T-helper 1 cell (primary cell): ENCODE measurements at places on chromosomes 2 and 18.
A peak's percentile ranks its signal among the peaks of the same experiment; 100 is the strongest.

DNA sequence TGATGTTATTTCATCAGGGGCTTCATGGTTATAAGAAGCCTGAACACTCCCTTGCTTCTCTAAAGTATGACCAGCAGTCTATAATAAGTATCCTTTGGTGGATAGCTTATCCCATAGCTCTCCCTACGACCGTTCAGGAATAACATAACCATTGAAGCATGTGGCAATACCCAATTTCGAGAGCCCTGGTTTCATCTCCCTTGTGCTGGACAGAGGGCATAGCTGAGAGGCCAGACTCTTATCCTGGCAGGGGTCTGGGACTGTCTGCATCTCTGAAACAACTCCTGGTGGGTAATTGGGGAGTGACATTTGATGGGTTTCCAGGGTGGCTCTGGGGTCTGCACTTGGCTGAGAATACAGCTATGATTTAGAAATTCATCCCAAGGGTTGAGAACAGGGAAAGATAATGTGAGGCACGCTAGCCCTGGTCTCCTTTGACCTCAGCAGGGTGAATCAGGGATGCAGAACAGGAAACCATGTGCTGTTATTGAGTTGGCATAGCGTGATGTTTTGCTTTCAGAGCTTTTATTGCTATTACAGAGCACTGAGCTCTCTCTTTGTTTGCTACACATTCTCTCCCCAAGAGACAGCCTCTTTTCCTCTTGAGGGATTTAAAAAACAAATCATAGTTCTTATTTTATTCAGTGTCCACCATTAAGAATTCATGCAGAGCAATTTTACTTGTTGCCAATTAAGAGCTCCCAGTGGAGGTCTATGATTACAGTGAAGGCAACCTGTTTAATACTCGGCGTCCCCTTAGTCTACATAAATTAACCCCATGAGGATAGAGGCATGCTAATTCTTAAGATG lies 274.5 kb downstream of the NCKAP5 start:
- DNase-seq: no peak

- DNase-seq: no peak
These were observed 17.1 kb upstream of the MCM6 start for GRCh38 chr2:135893374-135893794.

- no peak for DNase-seq
These were observed 289.3 kb downstream of the FSIP2 start for GRCh38 chr2:186027922-186028321.

- no peak for DNase-seq
These were observed 177.3 kb downstream of the HDAC4 start for GRCh38 chr2:239223310-239224198.

DNA sequence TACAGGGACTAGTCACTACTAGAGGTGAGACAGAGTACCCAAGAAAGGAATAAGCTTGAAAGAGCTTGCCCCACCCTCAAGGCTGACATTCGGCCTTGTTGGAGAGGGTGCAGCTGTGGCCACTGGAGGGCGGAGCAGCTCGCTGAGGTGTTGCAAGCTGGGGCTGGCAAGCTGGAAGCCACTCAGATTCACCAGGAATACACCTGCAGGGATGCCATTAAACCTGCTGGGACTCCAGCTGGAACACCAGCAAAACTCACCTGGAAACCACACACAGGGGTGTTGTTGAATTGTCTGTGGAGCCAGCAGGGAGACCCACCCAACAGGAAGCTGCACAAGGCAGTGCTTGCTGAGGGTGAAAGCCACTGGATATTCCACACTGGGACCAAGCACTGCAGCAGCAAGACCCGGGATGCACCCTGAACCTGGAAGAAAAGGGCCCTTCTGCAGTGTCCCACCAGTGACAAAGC lies 26.1 kb downstream of the KCTD18 start:
- DNase-seq: no peak

GRCh38 chr2:195608768-195609454 lies 48.1 kb upstream of the SLC39A10 start:
- peak; percentile 9 for DNase-seq

DNA sequence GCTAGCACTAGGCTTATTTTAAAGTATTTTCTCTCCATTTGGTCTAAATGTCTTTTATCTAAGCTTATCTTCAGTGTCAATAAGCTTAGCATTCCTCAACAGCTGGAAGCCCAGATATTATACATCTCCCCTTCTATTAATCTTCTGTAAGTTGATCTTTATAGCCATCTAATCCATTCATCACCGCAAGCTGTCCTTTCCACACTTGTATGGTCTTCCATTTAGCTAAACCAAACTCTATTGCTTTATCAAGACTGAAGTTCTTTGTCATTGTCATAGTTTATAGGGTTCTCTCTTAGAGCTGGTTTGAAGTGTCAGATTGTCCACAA lies 101.3 kb upstream of the GPR45 start:
- DNase-seq: no peak

- DNase-seq: no peak
These were observed 5.9 kb downstream of the MDH1 start for GRCh38 chr2:63594660-63595059.

DNA sequence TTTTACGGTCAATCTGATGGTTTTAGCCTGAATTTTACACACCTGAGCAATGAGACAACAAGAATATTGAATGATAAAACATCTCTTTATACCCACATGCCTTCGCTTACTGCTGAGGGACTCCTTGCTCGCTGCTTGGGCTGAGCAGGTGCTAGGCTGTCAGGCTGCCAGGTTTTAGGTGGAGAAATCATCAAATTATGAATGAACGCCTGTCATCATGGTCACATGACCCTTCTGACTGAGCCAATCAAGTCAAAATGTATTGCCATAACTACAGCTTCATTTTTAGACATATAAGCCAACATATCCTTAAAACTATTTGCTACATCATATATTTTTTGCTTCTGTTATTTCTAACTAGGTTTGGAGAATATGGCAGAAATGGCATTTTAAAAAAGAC lies 274.0 kb downstream of the LNPK start:
- no peak for DNase-seq

DNA sequence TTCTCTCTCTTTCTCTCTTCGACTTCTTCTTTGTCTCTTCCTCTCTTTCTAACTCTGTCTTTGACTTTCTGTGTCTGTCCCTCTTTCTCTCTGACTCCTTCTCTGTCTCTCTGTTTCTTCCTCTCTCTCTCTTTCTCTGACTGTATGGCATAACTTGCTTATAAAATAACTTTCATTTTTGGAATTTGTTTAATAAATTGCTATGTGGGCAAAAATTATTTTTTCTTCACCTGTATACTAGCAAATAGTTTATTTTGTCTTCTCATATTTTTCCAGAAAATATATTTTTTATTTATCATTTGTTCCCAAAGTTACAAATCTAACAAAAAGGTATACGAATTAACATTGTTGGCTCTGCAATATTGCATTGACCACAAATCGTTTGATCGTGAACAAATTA lies 305.7 kb upstream of the FAM98A start:
- DNase-seq: no peak

DNA sequence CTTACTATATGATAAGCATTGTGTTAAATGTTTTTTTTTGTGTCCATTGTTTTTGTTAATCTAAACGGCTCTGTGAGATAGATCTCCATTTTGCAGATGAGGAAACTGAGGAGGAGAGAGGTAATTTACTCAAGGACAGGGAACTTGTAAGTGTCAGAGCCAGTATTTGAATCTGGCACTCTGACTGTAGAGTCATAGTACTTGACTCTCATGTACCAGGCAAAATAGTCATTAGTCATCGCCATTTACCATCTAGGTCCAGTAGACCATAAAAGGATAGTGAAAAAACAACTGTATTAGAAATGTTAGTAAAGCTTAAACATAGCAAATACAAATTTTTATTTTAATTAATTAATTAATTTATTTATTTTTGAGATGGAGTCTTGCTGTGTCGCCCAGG lies 4.8 kb downstream of the PSMD14 start:
- DNase-seq: no peak

DNA sequence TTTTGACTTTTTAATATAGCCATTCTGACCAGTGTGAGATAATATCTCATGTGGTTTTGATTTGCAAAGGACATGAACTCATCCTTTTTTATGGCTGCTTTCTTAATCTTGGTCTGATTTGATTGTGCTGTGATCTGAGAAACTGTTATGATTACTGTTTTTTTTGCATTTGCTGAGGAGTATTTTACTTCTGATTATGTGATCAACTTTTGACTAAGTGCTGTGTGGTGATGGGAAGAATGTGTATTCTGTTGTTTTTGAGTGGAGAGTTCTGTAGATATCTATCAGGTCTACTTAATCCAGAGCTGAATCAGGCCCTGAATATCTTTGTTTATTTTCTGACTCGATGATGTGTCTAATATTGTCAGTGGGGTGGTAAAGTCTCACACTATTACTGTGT lies 16.8 kb downstream of the SP140L start:
- no peak for DNase-seq

DNA sequence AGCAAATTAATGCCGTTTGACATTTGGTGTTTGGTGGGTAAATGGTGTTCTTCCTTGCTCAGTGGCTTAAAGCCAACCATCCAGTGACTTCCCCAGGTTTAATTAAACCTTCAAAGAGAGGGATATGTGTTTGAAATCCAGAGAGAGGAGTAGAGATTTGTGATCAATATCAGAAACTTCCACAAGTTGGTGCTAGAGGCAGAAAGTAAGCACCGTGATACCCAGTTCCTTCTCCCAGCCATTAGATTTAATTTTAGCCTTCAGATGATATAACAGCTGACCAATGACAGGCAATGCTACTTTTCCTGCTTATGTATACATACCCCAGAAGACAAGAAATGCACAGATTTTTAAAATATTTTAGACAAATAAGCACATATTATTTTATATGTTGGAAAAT lies 398.5 kb downstream of the CDH2 start:
- DNase-seq: no peak

GRCh38 chr18:42778024-42778423 lies 337.5 kb downstream of the RIT2 start:
- DNase-seq: no peak

- no peak for DNase-seq
These were observed 38.7 kb downstream of the SRSF7 start for GRCh38 chr2:38712413-38712812.

GRCh38 chr2:136117391-136117841 lies 533 bp downstream of the CXCR4 start:
- peak; percentile 34 for DNase-seq

- no peak for DNase-seq
These were observed 128.8 kb downstream of the ATL2 start for GRCh38 chr2:38248255-38248654.

DNA sequence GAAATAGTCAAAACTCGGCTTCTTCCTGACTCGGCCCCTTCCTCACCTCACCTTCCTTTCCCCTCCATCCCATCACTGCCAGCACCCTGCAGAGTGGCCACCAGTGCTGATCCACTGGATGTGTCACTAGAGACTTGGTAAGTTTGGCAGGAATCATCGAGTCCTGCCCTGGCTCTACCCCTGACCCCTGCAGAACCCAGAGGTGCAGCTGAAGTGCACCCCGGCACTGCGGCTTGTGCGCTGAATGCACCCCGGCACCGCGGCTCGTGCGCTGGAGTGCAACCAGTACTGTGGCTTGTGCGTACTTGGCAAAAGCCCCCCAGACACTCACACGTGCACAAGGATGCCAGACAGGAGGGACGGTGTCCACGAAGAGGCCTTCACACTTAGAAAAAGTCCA lies 206.5 kb downstream of the SNTG2 start:
- no peak for DNase-seq

DNA sequence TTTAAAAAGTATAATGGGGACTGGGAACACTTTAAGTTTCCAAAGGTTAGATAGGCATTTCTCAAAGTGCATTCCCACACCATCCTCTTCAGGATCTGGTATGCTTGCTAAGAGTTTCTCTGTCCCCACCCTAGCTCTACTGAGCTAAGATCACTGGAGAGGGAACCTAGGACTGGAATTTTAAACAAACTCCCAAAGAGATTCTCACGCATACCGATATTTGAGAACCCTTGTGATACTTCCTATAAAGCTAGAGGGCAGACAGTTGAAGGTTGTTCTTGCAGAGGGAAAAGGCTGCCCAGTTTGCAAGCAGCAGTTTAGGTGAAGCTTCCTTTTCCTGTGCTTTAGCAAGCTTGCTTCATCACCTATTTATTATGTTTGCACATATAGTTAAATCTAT lies 3.6 kb downstream of the CNRIP1 start:
- DNase-seq: no peak

DNA sequence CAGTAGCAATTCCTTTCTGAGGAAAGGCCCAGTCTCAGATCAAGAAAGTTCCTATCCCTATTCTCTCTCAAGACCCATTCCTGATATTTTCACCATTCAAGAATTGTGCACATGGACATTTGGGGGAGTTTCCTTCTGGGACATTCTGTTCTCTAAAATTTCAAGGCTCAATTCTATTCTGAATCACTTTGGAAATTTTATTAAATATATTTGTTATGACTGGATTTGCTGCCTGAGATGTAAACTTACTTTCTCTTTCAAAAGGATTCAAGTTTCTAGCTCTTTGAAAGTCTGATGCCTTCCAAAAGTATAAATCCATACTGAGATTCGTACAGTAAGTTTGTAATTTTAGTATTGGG lies 55.3 kb upstream of the STK17B start:
- no peak for DNase-seq

- no peak for DNase-seq
These were observed 2.1 kb upstream of the ZBTB14 start for GRCh38 chr18:5297597-5297996.

GRCh38 chr2:142675398-142675797 lies 202.1 kb upstream of the KYNU start:
- no peak for DNase-seq

- DNase-seq: no peak
These were observed 439.1 kb downstream of the GRB14 start for GRCh38 chr2:164182116-164182627.

DNA sequence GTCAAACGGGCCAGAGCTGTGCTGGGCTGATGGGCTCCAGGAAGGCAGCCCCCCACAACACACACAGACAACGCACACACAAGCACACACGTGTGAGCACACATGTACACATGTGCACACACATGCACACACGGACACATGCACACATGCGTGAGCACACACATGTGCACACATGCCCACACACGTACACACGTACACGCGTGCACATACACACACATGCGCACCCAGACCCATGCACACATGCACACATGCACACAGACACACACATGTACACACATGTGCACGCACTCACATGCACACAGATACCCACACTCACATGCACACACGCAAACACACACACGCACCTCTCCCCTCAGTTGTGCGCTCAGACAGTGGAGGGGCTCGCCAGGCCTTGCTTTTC lies 31.2 kb upstream of the HPCAL1 start:
- DNase-seq: no peak

- no peak for DNase-seq
These were observed 40.1 kb upstream of the GPD2 start for GRCh38 chr2:156396126-156396525.

DNA sequence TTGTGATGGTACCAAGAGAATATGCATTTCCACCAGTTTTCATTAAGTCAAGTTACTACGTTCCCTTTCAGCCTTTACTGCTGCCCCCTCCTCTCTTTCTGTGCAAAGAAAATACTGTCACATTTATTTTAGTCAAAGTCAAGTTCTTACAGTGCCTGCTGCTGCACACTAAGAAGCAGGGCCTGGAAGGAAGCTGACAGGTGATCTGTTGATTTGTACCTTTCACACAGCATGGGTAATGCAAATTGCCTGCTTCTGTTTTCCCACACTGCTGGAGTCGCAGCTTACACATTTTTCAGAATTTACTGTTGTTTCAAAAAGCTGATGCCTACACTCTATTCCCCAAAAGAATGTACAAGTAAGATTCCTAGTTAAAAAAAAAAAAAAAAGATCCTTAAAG lies 48.7 kb upstream of the CD226 start:
- no peak for DNase-seq
